ENCODE measurements at places on chromosomes 16 and 17. TPM values are rescaled to one million over a fixed set of nuclear protein-coding genes. Genes with fewer than 3 reads are reported as not detected.

DNA sequence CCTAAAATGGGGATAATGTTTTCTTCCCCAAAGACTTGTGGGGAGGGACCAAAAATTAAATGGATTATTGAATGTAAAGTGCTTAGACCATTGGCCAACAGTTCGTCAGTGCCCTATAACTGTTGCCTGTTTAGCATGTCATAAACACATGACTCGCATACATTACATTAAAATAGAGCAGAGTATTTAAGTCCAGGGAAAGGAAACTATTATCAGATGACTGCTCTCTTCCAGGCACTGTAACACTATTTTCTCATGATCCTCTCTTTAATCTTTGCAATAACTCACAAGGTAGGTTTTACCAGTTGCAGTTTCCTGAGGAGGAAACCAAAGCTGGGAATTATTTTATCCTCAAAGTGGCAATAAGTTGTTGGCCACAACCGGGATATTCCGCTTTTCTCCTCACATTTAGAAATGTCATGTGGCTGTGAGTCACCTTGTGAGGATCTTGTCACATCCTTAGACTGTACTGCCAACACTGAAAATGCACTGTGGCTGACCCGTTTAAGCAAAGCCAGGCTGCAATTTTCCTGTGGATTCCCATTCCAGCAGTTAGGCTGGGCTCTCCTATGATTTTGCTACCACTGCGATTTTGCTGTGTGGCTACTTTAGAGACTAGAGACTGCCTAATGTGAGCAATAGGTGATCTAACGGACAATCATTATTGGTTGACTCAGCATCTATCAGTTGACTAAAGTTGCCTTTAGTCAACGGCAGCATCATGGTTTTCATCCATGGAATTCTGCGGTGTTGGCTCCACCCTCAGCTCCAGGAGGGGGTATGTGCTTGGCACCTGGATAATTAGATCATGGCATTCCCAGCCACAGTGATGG is 58.3 kb upstream of the DHX40 start:
- no peaks in the 10 kb centered on the region for H3K36me3 ChIP-seq
- DNase-seq, result no peak
- H3K4me3 ChIP-seq, result no peak overlapping the region
- no peak overlapping the region for H3K27ac ChIP-seq
- H3K4me1 ChIP-seq, result no peaks in the 10 kb centered on the region

- H3K4me1 ChIP-seq, result peaks cover 3% of the 10 kb centered on the region
- H3K4me3 ChIP-seq, result no peak overlapping the region
- DNase-seq, result peak; percentile 55
- no peaks in the 10 kb centered on the region for H3K36me3 ChIP-seq
These were observed 1.5 kb downstream of the CASKIN1 start for GRCh38 chr16:2194852-2195321.

DNA sequence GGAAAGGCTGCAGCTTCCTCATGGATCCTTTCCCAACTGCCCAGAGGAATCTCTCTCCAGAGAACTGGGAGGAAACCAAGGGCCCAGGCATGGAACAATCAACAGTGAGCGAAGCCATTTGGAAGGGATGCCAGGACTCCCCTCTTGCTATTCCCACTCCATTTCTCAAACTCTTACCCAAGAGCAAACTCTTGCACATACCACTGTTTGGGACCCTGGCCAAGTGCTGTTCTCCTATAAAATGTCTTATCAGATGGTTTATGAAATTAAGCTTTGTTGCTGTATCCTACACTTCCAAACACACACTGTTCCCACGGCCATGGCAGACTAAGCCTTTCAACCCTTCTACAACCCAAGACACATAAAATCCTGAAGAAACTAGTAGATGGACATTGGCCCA is 48.3 kb upstream of the AXIN2 start:
- H3K27ac ChIP-seq, result no peak overlapping the region
- no peaks in the 10 kb centered on the region for H3K36me3 ChIP-seq
- H3K27me3 ChIP-seq, result no peaks in the 10 kb centered on the region
- H3K4me3 ChIP-seq, result no peak overlapping the region
- DNase-seq, result no peak
- H3K4me1 ChIP-seq, result no peaks in the 10 kb centered on the region

GRCh38 chr17:80878876-80879722 is 112.5 kb upstream of the CHMP6 start:
- peak overlapping the region; percentile 100 for H3K27ac ChIP-seq
- H3K4me1 ChIP-seq, result peaks cover 50% of the 10 kb centered on the region
- H3K36me3 ChIP-seq, result peaks cover 56% of the 10 kb centered on the region

DNA sequence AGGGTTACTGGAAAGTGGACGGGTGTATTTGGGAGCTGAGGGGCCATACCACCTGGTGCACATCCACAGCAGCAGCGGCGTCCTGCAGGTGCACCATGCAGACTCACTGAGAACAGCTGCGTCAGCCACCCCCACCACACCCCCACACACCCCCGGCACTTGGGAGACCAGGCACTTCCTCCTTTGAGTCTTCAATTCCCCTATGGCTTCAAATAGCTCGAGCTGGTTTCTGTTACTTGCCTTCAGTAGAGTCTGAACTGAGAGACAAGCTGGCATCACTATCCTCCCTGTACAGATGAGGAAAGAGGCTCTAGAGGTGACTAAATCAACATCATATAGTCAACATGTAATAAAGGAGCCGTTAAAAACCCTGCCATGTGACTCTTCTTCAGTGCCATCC is 15.4 kb downstream of the CUEDC1 start:
- peaks cover 35% of the 10 kb centered on the region for H3K27me3 ChIP-seq
- no peak for DNase-seq
- peaks cover 10% of the 10 kb centered on the region for H3K4me1 ChIP-seq
- no peak overlapping the region for H3K4me3 ChIP-seq
- H3K27ac ChIP-seq, result no peak overlapping the region
- H3K36me3 ChIP-seq, result no peaks in the 10 kb centered on the region

- H3K36me3 ChIP-seq, result peaks cover 82% of the 10 kb centered on the region
- peak; percentile 58 for DNase-seq
- peak overlapping the region; percentile 100 for H3K27ac ChIP-seq
These were observed 33.2 kb downstream of the CYB5D2 start for GRCh38 chr17:4175921-4176807.

DNA sequence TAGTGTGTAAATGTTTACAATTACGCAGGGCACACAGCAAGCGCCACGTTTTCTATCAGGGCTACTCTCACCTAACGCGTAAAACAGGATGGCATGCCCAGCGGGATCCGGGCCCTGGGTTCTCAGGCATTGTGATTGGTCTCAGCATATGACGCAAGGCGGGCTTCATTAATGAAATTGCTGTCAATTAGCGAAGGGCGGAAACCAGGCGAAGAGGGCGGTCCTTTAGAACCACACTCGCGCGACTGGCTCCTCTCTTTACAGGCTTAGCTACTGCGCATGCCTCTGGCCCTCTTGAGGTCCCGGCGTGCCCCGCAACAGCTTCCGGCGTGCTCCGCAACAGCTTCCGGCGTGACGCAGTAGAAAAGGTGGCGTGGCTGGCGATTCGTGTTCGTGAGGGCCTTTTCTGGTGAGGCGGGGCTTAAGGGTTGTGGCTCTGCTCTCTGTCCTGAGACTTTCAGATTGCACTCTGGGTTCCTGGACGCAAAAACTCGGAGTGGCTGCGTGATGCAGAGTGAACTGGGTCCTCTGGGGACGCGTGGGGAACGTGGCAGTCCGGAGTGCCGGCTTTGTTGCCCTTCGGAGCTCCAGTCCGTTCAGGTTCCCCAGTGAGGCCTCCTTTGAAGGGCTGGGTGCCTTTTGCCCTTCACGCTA is 9.2 kb downstream of the OR2C1 start:
- H3K4me1 ChIP-seq, result peaks cover 10% of the 10 kb centered on the region
- H3K4me3 ChIP-seq, result peak overlapping the region; percentile 58
- peaks cover 12% of the 10 kb centered on the region for H3K36me3 ChIP-seq

Gene DBNDD1
- total RNA-seq, result not detected

Gene KRTAP4-6
- total RNA-seq, result not detected

Data from activated CD4-positive, alpha-beta memory T cell treated with anti-CD3 and anti-CD28 coated beads, Interleukin-2, amount 10 ng/mL, durations not matched to agents 7 days and 5 days (primary cell).